Stimulated activated CD8-positive, alpha-beta memory T cell treated with anti-CD3 and anti-CD28 coated beads, Interleukin-7, amount 100 ng/mL, for 48 hours (primary cell): ENCODE measurements at places on chromosomes 1 and 21.

DNA sequence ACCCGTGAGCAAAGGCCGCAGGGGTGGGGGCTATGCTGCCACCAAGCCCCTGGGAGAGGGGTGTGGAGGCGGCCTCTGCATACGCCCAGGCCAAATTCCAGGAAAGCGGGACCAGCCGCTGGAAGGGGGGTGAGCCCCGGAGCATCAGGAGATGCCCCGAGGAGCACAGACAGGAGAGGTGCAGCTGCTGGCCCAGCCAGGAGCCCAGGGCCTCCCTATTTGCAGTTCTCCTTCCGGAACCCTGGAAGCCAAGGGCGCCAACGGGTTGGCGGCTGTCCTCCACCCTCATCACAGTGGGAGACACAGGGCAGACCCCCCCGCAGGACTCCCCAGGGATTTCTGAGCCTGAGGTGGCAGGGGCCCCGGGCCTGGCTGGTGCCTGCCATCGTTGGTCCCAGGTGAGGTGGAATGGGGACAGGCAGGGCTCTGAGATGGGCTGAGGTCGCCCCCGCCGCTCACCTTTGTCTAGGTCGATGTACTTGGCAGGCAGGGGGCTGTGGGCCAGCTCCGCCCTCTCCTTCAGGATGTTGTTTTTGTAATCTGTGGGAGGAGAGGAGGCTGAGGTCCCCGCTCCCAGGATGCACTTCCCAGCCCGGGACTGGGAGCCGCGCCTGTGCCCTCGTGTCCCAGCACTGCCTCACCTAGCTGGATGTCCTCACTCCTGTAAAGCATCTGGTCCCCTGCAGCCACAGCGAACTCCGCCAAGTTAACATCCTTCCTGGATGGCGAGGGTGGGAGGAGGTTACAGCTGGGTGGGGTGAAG, 4.4 kb upstream of the DVL1 start:
- no peak for DNase-seq

DNA sequence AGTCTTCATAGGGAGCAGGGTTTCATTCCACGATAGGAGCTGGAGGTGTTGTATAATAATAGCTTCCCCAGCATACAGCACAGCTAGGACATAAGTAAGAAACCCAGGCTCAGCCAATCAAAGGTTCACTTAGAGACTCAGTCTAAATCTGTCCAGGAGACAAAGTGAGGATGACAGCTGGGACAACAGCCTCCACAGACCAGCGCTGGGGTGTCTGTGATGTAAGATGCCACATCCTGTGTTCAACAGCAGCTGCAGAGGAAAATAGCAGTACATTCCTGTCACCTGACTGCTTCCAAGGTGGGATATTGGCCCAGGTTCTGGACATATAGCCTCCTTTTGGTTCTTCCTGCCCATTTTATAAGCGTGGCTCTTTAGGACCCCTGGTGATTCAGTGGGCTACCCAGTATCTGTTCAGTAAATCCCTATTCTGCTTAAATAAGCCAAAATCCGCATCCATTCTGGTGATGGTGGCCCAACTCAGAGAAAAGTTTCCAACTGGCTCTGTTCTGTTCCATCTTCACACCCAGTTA, 176.8 kb upstream of the SYT6 start:
- DNase-seq = no peak

DNA sequence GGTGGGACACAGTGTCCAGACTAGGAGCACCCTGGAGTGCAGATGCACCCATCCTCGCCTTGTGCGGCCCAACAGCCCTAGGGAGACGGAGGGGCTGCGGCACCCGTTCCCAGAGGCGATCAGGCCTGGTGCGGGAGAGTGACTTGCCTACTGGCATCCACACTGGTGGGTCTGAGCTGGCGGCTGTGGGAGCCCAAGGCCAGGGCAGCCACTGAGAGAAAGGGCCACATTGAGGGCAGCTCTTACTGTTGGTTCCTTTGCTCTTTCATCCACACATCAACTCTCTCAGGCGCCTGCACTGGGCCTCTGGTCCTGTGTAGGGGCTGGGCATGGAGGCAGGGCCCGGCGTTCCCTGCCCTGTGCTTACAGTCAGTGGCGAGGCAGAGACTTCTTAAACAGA, 8.6 kb downstream of the PODN start:
- DNase-seq = no peak

DNA sequence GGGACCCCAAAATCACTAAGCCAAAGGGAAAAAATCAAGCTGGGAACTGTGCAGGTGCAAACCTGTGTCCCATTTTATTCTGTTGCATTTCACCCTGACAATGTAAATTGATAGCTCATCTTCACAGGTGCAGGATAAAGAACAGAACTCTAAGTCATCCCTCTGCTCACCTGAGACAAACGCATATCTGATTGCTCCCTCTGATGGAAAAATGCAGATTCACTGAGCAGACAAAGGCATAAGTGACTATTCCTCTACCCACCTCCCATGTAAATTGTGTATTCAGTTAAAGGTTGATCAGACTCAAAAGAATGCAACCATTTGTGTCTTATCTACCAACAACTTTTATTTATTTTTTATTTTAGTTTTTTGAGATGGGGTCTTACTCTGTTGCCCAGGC, 644.2 kb downstream of the PTPRU start:
- DNase-seq = no peak

GRCh38 chr1:207079706-207080241, 8.9 kb upstream of the C4BPB start:
- DNase-seq = no peak

GRCh38 chr1:16184557-16185303, 27.7 kb downstream of the ARHGEF19 start:
- no peak for DNase-seq

DNA sequence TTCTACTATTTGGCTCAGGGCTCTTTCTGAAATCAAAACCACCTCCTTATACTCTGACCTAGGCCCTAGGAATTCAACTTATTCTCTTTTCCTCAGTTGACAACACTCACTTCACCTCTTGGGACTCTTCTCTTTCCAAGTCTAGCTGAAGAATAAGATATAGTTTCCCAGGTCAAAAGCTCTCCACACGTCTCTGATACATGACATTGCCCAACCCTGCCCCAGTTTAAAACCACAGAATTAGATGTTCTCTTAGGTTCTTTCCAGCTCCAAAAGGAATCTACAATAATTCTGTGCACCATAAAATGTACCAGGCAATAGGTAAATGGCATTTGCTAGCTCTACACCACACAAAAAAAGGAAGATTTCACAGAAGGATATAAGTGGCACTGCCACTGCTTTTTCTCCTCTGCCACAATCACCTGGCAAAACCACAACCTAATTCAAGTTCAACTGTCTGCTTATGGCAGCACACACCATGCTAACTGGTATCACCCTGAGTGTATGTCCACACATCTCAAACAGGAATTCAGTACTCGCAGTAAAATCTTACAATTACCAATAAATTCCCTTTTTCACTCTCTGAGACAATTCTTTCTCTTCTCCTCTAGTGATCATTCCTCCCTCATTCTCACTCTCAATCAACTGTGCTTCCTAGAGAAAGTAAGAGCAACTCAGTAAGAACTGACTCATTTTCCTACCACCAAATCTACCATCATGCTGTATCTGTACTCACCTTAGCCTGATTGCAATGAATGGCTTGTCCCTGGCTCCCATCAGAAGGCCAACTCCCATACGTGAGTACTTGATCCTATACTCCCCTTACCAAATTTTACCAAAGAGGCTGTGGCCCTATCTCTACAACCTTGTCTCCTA, 27.3 kb downstream of the ZBTB8OS start:
- DNase-seq = no peak

- DNase-seq = no peak
These were observed 10.6 kb upstream of the LRRC39 start for GRCh38 chr1:100188617-100189016.

DNA sequence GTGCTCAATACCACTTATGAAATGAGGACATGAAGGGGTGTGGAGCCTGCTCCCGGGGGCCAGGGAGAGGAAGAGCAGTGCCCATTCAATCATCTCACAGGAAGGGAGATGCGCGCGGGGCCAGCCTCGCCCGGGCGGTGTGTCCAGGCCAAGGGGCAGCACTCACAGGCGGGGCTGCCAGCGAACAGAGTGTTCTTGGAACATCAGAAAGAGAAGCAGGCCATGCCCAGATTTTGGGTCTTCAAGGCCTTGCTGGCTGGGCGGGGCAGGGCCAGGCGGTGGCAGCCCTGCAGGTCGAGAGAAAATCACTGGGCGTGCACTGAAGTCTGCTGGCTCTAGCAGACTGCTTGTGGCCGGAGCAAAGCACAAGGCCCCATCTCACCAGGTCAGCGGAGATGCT, 168.6 kb downstream of the PRDM16 start:
- DNase-seq = no peak

GRCh38 chr1:183891158-183891856, 86.4 kb downstream of the RGL1 start:
- DNase-seq = no peak

GRCh38 chr1:52474807-52475206, 70.4 kb downstream of the PRPF38A start:
- DNase-seq = no peak

DNA sequence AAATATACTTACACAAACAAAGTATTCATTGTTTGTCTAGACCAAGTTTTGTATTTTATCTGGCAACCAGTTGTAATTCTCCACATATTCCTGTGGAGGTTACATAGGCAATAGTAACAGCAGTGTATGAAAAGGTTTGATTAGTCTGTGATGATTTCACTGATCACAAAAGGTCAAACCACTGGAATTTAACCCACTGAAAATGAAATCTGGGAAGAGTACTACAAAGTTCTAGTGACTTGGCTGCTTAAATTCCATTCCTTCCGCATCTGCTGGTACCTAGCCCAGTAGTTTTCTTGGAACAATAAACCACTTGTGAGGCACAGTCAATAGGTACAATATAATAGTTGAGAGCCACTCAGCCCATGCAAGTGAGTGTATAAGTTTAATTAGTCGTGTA, 205.4 kb downstream of the NFIA start:
- no peak for DNase-seq

DNA sequence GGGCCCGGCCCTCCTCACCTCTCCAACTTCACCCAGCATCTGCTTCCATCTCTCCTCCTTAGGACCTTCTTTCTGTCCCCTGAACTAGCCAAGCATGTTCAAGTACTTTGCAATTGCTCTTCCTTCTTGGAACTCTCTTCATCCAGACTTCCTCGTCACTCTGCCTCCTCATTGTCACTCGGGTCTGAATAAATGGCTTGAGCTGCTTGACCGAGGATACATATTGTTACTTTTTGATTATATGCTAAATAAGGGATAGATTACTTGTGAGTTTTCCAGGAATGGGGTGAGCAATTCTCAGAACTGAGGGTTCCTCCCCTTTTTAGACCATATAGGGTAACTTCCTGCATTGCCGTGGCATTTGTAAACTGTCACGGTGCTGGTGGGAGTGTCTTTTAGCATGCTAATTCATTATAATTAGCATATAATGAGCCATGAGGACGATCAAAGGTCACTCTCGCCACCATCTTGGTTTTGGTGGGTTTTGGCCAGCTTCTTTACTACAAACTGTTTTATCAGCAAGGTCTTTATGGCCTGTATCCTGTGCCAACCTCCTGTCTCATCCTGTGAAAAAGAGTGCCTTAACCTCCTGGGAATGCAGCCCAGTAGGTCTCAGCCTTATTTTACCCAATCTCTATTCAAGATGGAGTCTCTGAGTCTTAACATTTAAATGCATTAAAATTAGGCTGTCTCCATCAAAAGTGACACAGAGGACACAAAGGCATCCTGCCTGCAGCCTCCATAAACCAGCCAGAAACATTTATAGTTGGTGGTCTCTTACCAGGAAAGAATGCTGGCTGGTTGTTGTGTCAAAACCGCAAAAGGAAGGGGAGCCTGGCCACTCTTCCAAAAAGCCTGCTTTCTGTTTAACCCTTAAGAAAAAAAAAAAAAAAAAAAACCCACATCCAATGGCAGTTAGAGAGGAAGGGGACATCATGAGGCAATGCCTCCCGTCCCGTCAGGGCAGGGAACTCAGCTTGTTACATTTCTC, 179.3 kb downstream of the KAZN start:
- no peak for DNase-seq
